ENCODE measurements at places on chromosomes 12 and 14. TPM values are rescaled to one million over a fixed set of nuclear protein-coding genes. Genes with fewer than 3 reads are reported as not detected.

DNA sequence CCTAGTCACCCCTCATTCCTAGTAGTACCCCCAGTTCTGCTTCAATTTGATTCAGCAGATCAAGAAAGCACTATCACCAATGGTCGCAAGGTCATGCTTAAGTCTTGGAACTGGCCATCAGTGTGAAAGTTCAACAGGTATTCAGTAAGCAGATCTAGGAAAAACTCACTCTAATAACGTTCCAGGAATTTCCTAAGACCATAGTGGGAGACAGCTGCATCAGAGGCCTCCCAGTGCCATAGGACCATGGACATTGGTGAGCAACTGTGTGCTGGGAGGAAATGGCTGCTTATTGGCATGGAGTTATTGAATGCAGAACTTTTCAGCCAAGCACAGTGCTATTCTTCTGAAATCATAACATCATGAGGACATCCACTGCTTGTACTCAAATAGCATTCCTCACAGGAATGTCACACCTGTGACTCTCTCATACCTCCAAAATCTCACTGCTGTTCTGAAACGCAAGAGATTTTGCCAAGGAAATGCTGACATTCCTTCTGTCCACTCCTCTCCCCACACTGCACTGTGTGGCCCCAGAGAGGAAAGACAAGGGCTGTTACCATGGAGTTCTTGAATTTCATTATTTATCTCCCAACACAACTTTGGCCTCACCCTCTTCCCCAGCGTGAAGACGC, 30.9 kb upstream of the MDM2 start:
- no peak for DNase-seq

- no peak for DNase-seq
Observed at GRCh38 chr12:113135178-113136127, at the start of gene RASAL1. Gene RASAL1 (minus strand): TSS chr12:113135761. CDS start chr12:113135462, 299 bp downstream.

DNA sequence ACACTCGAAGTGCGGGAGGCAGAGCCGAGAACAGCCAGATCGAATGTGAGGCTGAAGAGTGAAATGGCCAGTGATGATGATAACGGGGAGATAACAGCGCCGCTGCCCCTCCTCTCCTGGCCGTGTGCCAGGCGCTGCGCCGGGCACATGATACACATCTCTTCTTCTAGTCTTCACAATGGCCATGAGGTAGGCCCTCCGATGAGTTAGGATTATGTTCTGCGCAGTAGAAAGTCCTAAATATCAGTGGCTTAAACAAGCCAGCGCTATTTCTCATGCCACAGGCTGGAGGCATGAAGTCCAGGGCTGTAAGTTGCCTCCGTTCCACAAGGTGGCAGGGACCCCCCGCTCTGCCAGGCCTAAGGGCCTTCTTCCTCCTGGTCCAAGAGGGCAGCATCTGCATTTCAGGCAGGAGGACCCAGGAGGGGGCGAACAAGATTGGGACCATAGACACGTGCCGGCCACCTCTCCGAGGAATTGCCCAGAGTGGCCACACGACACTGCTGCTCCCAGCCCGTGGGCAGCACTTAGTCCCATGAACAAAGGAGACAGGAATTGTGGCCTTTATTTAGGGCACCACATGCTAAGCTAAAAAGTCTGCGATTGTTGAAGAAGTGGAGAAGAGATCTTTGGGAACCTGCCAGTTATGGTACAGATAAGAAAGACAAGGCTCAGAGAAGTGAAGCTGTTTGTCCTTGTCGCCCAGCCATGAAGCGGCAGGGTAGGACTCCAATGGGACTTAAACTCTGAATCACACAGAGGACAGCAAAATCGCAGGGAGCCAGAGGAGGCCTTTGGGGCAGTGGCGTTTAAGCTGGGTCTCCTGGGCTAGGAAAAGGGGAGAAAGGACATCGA, 10.9 kb upstream of the HVCN1 start:
- no peak for DNase-seq

- no peak for DNase-seq
Observed at GRCh38 chr12:113638460-113638775, 166.7 kb upstream of the LHX5 start.

- no peak for DNase-seq
Observed at GRCh38 chr12:62210422-62210821, 49.8 kb upstream of the USP15 start.

PRPH gene
- 0.41 TPM for total RNA-seq

VRTN gene
- total RNA-seq: not detected

Measured in kidney epithelial cell (primary cell).